ENCODE measurements at places on chromosomes 5 and 9. TPM values are rescaled to one million over a fixed set of nuclear protein-coding genes. Genes with fewer than 3 reads are reported as not detected.

DNA sequence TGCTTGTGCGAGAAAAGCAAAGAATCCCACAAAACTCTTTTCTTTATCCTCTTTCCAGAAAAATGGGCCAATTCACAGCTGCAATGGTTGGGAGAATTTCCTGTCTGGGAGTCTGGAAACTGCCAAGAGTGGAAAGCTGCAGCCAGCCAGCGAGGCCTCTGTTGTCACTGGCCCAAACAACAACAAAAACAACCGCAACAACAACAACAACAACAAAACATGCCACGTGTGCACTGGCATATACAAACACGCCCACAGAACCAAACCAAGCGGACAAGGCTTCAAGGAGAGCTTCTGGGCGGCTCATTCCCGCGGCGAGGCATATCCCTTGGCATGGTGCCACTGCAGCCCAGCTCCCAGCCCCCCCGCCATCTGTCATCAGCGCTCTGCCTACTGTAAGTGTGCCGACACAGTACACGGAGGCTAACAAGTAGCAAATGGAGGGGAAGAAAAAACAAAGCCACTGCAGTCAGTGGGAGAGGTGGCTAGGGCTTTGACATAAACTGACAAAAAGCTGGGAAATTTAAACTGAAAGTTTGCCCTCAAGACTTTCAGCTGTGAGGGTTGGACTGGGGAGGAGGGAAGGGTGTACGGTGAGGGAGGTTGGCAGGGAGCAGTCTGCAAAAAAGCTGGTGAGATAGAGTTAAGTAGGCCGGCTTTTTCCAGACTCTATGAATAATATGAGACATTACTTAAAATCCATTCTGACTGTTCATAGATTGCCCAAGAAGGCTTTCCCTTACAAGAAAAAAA is 165.0 kb upstream of the ZNF462 start:
- peak; percentile 84 for DNase-seq

DNA sequence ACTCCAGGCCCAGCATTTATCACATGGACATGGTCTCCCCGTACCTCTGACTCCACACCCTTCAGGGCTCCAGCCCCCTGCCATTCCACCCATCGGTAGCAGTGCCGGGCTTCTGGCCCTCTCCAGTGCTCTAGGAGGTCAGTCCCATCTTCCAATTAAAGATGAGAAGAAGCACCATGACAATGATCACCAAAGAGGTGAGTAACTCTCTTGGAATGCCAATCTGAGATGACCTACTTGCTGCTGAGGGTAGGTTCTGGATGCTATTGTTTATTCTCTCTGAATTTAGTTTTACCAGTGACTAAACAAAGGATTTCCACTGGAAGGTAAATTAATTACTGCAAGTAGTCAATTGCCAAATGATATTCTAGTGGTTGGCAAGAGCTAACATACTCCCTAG is 80.8 kb downstream of the TLE4 start:
- no peak for DNase-seq

GRCh38 chr5:146109379-146109778 is 4.0 kb upstream of the PLAC8L1 start:
- DNase-seq = no peak

FGF10 gene
- total RNA-seq = 0.26 TPM

FST gene
- total RNA-seq = 9.2 TPM

GRCh38 chr5:79929095-79929494 is 62.0 kb downstream of the MTX3 start:
- DNase-seq = no peak

GRCh38 chr5:146137967-146138403 is 32.6 kb upstream of the PLAC8L1 start:
- DNase-seq = no peak

- no peak for DNase-seq
These were observed 21.8 kb downstream of the TNIP1 start for GRCh38 chr5:151058891-151059489.

NR2F1-AS1 gene
- total RNA-seq = not detected

DNA sequence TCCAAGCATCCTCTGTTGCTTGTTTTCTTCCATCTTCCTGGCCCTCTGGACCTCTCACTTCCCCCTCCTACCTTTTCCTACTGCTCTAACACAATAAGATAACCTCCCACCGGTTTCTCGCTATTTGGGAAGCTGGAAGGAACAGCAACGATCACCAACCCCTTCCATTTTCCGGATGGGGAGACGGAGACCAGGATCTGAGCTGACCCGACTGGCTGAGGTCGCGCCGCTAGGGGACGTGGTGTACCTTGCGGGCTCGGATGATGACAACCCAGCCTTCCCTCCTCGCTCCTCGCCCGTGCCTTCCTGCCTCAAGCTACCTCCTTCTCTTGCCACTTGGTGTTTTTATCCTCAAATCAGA is 1.9 kb downstream of the LPAR1 start:
- peak; percentile 61 for DNase-seq

GRCh38 chr5:111375645-111376044 is 136.7 kb downstream of the STARD4 start:
- DNase-seq = no peak

- DNase-seq = no peak
These were observed 5.0 kb downstream of the MTMR12 start for GRCh38 chr5:32307769-32308194.

- DNase-seq = no peak
These were observed 40.2 kb downstream of the CERT1 start for GRCh38 chr5:75471193-75471592.

DNA sequence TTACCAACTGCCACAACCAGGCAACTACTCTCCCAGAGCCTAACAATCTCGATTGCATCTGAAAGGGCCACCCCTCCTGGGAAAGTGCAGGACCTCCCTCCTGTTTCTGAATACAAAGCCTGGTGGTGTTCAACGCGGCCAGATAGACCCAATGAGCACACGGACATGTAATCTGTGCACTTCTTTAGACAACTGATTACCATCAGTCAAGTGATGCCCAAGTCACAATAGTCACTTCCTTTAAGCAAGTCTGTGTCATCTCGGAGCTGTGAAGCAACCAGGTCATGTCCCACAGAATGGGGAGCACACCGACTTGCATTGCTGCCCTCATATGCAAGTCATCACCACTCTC is 739 bp downstream of the C9orf72 start:
- no peak for DNase-seq

PCDHGA7 gene
- 8.8 TPM for total RNA-seq

CCDC192 gene
- 0.76 TPM for total RNA-seq

GRCh38 chr5:132777209-132778069 is at the start of gene SEPTIN8:
Gene SEPTIN8, minus strand, starts transcription at chr5:132777239. Its CDS starts 102 bp downstream, at chr5:132777137.
- peak; percentile 50 for DNase-seq

DMRT3 gene
- total RNA-seq = not detected

SV2C gene
- total RNA-seq = not detected

- DNase-seq = no peak
These were observed 18.1 kb downstream of the IRF1 start for GRCh38 chr5:132472431-132472830.

GRCh38 chr5:54717870-54718269 is 200.3 kb downstream of the SNX18 start:
- no peak for DNase-seq

GRCh38 chr9:133914442-133915342 is 77.4 kb downstream of the VAV2 start:
- DNase-seq = no peak

SLIT3 gene
- 8.1 TPM for total RNA-seq

NUTM2F gene
- total RNA-seq = not detected

MYMK gene
- total RNA-seq = not detected
